ENCODE measurements at places on chromosomes 11 and 22.

DNA sequence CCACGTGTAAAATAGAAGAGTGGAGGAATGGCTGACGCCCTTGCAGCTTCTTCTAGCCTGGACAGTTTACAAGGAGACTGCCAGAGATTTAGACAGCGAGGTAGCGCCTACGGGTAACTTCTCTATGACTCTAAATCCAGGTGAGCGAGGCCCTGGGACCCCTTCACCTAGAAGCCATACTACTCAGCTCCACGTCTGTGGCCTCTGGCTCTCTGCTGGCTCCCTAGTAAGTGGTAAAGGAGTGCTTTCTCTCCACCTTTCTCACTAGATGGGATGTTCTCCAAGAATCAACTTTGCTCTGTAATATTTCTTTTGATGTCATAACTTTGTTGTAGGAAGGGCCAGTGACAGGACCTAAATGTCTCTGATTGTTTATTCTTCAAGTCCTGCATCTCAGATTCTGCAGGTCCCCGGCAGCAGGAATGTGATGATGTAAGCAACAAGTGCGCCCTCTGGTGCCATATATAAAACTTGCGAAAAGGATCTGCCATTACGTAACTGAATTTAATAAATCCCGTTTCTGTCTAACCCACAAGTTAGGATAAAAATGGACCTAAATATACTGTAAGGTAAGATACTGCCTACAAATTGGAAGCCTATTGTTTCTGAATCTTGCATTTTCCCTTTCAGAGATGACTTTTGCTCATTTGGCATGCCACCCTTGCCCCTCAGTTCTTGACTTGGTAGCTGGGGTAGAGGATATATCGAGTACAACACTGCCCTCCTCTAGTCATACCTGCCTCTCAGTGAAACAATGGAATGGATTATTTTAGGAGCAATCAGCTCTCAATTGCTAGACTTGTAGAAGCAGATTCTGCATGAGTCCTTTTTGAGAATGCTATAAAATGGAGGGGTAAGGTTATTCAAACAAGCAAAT is 11.0 kb upstream of the PTPN5 start:
- peak; percentile 34 for DNase-seq

DNA sequence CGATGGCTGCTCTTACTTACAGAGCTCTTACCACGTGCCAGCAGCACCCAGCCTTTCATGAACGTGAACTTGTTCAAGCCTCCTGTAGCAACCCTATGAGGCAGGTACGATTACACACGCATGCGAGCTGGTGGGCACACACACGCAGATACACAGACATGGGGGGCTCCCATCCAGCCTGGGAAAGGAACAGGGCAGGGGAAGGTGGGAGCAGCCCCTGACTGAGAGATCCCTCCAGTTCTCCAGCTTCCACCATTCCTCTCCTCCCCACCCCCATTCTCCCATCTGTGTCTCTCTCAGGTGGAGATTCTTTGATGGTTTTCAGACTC is 37.6 kb upstream of the WNT11 start:
- no peak for DNase-seq

DNA sequence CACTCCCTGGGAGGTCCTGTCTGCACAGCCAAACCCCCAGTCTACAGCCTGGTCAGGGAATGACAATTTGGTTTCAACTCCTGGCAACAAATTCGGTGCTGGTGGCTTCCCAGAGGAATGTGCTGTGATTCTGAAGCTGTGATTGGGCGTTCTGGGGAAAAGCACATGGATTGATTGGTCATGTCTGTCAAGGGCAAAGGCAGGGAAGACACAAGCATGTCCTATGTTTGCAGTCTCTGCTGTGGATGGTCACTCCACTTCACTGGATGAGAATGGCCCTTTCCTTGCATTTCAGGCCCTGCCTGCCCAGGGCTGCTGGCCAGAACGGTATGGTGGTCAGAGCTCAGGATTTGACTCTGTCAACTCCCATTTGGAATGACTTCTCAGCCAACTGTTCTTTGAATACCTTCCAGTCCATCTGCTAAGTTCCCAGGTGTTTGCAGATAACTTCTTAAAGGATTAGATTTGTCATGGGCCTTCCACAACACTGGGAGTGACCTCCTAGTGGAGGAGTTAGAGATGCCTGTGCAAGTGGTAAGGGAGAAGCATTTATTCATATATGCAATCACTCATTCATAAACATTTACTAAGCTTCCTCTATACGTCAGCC is 42.7 kb downstream of the SGSM1 start:
- DNase-seq, result no peak

GRCh38 chr11:109851780-109852390 is 241.3 kb upstream of the ZC3H12C start:
- DNase-seq, result no peak

DNA sequence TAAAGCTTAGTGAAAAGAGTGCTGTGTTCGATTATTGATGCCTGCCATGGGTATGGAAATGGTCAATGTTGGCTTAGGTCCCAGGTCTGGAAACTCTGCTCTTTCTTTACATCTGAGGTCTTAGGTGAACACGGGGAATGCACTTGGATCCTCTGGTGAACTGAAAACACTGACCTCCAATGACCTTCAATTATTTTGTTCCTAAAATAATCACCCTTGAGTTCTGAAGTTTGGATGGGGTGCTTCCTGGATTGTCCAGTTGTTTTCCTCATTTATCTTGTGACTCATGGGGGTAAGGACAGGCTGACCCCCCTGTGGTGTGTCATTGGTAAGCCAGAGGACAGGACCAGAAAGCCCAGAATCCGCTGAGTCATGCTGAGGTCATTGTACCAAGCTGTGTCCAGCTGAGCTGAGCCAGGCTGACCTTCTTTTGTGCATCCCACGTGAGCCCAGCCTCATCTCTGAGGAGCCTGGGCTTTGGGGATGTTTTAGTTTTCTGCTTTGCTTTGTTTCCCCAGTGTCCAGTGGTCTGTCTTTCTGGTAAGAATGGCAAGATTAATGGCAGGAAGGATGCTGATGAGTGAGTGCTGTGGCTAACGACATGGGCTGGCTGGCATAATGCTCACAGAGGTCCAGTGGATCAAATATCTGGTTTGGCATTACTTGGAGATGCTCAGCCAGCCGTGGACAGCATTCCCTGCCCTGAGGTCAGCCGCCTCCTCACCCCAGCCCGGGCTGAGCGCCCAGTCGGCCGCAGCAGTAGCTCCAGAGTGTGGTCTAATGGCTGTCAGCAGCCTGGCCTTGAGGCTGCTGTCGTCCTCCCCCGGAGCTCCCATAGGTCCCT is 35.6 kb downstream of the AMPD3 start:
- peak; percentile 26 for DNase-seq

GRCh38 chr22:19930551-19931486 is 10.8 kb upstream of the COMT start:
- no peak for DNase-seq

GRCh38 chr11:114274637-114275036 is 21.6 kb upstream of the NNMT start:
- no peak for DNase-seq

- DNase-seq, result no peak
Measured at GRCh38 chr22:42919199-42919598, 62.1 kb upstream of the ARFGAP3 start.

GRCh38 chr11:126416542-126417090 is 61.1 kb downstream of the ST3GAL4 start:
- DNase-seq, result no peak

GRCh38 chr11:61092280-61092766 is 10.0 kb upstream of the CD5 start:
- DNase-seq, result no peak

- DNase-seq, result no peak
Measured at GRCh38 chr11:1336836-1337646, 27.6 kb upstream of the TOLLIP start.

DNA sequence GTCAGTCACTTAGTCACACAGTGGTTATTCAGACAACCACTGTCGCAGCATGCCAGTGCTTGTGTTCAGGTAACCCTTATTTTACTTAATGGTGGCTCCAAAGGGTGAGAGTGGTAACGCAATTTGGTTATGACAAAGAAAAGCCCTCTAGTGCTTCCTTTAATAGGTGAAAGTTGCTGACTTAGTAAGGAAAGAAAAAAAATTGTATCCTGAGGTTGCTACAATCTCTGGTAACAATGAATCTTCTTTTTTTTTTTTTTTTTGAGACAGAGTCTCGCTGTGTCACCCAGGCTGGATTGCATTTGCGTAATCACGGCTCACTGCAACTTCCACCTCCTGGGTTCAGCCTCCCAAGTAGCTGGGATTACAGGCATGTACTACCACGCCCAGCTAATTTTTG is 64.5 kb downstream of the C11orf91 start:
- DNase-seq, result no peak

GRCh38 chr11:118910309-118911112 is 15.2 kb downstream of the BCL9L start:
- DNase-seq, result no peak

- no peak for DNase-seq
Measured at GRCh38 chr11:73510877-73511276, 87.0 kb downstream of the FAM168A start.

- no peak for DNase-seq
Measured at GRCh38 chr11:82195283-82195682, 538.4 kb downstream of the FAM181B start.

DNA sequence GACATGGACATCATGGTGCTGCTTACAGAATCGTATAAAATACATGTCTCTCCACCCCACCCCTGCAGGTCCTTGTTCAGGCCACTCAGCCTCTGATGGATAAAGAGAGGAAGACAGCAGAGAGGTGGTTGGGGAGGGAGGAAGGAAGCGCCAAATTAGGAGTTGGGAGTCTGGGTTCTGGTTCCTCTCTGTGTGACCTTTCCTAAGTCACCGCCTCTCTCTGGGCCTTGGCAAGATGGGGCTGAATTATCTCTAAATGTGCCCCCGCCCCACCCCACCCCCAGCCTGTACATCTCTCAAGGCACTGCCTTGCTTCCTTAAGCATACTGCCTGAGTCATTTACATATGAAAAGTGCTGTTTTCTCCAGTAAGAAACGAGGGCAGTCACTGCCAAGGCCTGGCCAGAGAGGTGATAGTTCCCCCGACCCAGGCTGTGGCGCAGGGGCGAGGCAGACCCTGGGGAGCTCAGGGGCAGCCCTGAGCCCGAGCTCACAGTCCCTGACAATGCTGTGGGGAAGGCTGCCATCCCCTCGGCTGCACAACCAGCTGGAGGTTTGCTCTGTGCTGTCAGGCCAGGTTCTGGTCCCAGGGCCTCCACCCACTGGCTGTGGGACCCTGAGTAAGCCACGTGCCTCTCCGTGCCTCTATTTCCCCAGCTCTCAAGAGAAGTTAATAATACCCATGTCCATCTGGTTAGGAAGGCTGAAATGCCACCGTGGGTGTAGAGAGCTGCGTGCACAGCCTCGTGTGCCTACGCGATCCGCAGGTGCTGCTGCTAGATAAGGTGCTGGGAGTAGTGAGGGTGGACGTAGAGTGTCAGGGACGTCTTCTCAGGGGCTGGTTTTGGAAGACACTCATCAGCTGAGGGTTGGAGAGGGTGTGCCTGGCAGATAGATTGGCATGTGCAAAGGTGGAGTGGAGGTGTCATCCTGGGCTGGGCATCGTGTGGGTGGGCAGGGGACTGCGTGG is 55.3 kb downstream of the CACNA1I start:
- DNase-seq, result no peak

DNA sequence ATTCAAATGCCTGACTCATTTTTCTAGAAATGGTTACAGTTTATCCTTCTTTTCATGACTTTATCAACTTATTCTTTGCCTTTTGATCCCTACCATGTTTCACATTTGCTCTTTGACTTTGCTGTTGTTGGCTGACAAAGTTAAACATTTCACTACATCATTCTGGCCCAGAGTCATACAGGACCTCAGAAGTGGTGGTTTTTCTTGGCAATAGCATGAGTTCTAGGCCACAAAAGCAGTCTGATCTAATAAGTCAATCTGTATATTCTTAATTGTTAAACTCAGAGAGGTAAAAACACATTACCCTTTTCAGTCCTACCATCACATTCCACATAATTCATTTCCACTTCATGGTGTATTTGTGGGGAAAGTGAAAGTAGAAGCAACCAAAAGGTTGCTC is 763.2 kb upstream of the TENM4 start:
- DNase-seq, result no peak

DNA sequence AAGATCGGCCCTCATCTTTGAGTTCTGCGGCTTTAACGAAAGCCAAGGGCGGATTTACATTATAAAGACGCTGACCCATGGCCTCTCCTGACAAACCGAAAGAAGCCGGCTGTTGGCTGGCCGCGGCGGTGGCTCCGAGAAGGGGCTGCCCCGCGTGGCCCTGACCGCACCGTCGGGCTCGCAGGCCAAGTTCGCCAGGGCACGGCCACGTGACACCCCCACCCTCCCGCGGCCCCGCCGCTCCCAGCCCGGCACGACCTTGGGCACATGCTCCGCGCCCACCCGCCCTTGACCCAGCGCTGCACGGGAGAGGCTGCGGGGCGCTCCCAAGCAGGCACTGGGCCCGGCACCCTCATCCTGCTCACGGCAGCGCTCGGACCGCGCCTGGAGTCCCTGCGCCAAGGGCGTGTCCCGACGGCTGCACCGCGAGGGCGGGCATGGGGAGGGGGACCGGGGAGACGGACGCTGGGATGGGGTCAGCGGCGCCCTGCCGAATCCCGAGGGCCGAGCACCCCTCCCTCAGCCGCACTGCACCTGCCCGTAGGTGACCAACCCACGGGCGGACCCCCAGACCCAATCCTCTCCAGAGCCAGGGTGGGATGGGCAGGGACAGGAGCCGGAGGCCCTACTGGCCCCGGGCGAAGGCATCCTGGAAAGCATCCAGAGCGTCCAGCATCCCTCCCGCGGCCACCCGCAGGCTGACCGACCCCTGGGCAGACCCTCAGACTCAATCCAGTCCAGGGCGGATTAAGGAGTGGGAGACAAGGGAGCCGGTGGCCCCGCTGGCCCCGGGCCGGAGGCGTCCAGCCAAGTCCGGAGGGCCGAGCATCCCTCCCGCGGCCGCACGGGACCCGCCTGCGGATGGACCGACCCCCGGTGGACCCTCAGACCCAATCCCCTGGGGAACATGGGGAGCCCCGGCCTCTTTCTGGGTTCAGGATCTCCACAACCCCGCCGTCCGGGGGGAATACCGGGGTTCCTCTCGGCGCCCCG is 759 bp downstream of the CPT1A start:
- DNase-seq, result no peak

DNA sequence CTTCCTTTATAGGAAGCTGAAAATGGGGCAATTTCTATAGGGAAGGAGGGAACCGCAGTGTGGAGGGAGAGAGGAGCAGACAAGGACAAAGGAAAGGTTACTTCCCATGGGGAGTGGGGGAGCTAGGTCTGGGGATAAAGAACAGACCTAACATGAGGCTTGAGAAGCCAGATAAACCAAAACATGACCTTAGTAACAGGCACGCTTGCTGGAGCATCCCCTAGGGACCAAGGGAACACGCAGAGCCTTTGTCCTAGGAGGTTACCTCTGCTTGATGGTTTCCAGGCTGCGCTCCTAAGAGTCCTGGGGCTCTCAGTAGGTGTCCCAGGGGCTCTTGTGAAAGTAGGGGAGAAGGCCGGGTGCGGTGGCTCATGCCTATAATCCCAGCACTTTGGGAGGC is 271.4 kb upstream of the NCAM1 start:
- no peak for DNase-seq

Measured in AG04449 (cell line).